Stimulated activated CD8-positive, alpha-beta memory T cell treated with anti-CD3 and anti-CD28 coated beads, Interleukin-15, amount 100 ng/mL, for 48 hours (primary cell): ENCODE measurements at places on chromosomes 13 and 19.
A peak's percentile ranks its signal among the peaks of the same experiment; 100 is the strongest.

DNA sequence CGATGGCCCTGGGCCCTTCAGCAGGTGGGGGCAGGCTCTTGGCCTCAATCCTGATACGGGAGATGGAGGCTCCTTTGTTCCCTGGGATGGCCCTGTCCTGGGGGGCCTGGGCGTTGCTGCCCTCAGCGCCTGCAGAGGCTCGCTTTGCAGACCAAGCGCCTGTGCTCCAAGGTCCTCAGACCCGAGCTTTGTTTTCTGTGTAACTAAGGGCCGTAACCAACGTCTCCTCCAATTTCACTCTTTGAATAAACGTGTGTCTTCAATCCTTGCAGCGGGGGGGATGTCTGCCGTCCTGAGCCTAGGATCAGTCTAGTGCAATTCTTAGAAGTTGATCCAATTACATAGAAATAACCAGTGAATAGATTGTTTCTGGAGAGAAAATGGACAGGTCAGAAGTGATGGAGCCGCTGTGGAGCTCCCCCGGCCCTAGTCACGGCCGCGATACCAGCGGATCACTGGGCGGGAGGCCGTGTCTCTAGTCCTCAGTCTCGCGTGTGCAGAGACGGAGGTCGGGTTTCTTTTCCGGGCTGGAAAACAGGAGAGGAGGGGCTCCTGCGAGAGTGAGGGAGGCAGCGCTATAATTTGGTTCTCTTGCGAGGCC, 5.3 kb downstream of the PTBP1 start:
- no peak for DNase-seq

DNA sequence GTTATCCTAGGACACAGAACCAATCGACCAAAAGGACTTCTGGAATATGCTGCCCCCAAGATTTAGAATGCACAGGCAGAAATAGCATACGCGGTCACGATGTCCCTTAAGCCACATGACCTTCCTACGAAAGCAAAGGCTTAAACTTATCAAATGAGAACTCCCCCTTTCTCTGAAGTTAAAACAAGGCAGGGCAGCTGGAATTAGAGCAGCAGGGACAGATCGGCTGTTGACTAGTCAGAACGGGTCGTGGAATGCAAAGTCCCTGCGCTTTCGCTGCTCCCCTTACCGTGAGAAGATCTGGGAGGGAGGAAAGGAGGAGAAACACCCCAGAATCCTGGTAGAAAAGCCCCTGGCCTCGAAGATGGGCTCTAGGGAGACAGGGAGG, 799 bp upstream of the USPL1 start:
- DNase-seq: peak; percentile 9

DNA sequence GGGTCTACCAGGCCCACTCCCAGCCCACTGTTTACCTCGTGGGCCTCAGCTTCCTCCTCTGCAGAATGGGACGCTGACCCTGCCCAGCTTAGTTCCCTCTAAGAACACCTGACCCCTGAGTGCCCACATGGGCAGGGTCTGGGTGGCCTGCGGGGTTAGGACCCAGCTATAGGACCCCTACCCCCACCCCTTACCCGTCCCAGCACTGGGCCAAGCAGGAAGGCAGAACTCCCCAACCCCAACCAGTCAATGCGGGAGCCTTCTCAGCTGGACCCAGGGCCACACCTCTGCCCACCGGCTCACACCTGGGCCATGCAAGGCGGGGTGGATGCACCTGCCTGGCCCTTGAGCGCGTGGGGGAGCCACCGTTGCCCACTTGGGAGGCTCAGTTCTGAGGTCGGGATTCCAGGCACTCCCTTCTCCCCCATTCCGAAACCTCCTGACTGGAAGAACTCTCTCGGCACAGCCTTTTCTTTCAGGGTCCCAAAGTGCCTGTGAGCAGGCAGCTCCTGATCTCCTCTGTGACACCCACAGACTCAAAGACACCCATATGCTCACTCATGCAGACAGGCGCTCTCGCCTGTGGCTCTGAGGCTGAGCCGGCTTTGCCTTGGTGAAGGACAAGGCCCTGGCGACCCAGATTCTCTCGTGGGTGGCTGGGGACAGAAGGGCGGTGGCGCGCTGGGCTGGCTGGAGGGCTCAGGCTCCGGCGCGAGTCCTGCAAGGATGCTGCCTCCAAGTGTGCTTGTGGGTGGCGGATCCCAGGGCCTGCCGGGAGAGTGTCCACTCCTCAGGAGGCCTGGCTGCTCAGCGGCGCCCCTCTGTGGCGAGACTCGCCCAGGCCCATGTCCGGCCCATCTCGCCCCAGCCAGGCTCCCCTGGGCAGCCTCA, 27.9 kb upstream of the PARP4 start:
- DNase-seq: no peak

GRCh38 chr13:41085961-41086585, 24.8 kb downstream of the WBP4 start:
- no peak for DNase-seq

DNA sequence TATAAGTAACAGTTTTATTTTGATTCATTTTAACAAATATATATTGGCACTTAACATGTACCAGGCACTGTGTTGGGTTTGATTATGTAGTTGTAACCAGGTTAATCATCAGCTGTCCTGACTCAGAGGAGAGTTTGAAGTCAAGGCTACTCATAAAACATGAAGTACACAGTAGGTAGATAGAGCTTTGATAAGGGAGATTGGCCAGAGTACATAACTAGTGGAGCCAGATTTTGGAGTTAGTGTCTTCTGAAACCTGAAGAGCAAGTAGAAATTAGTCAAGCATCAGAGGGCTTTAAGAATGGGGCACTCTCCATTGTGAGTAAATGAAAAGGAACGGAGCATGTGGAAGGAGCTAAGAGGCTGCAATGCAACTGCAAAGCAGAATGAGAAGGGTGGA, 333.9 kb downstream of the RFC3 start:
- DNase-seq: no peak

DNA sequence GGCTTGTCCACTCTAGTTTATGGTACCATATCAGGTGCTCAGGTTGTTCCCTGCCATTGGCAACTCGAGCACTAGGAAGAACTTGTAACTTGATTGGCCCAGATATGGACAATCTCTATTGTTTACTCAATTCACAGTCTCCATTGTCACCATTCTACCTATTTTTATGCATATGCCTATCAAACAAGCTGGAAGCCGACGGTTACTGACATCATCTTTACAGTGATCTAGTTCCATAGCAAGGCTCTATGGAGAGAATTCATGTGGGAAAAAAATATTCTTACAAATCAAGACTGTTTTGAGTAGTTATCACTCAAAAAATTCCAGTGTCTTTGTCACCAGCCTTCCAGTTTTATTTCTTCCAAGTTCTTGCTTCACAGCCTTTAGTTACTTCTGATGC, 1006.2 kb upstream of the PRR20A start:
- DNase-seq: no peak

DNA sequence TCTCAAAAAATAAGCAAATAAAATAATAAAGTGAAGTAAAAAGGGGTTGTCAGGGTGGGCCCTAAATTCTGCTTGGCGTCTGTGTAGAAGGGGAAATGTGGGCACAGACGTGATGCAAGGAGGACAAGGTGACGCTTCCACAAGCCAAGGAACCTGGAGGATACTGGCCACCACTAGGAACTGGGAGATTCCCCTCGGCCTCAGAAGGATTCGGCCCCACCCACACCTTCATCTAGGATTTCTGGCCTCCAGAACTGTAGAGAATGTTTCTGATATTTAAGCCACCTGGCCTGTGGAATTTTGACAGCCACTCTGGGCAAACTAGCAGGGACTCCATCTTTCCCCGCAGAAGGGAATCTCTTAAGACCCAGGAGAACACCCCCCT, 1.1 kb downstream of the PLEKHJ1 start:
- DNase-seq: no peak

DNA sequence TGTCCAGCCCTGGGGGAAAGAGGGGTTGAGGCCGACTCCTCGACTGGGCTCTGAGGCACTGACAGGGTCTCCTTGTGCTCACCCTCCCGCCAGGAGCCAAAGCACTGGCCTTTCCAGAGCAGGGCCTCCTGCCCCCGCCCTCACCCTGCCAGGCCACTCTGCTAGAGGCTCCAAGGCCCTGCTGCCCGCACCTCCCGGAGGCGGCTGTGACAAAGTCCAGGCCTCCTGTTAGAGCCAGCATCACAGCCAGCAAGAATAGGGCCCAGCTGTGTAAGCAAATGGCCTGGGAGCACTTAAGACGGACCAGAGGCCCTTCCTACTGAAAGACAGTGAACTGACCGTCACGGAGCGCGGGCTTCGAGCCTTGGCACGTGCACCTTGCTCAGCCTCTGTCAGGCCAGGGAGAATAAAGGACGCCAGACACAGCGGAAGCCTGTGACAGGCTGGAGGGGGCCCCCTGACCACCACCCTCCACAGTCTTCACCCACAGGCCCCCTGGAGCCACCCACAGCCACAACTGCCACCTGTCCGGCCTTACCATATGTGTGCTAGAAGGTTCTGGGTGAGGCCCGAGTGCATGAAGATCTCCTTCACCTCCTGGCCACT, 50.9 kb downstream of the EPS15L1 start:
- DNase-seq: no peak

- no peak for DNase-seq
These were observed 113.6 kb downstream of the HS6ST3 start for GRCh38 chr13:96203471-96203870.

DNA sequence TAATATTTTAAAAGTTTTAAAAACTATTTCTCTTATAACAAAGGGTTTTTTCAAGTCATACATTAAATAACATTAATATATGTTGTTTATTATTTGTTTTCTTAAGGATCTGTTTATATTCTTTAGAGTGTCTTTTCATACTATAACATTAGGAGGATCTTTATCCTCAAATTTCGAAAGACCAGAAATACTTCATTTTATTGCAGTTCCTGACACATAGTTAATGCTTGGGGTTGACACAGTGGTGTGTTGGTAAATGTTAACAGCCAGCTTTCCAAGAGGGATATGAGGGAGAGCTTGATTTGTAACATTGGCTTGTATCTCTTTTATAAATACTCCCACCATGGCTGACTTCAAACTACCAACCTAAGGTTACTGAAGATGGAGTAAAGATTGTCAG, 126.6 kb upstream of the KLF5 start:
- no peak for DNase-seq

GRCh38 chr19:38388349-38389100, at the start of gene SPRED3:
Gene SPRED3, plus strand, starts transcription at chr19:38388697. Its CDS starts 1,606 bp downstream, at chr19:38390303.
- DNase-seq: no peak

DNA sequence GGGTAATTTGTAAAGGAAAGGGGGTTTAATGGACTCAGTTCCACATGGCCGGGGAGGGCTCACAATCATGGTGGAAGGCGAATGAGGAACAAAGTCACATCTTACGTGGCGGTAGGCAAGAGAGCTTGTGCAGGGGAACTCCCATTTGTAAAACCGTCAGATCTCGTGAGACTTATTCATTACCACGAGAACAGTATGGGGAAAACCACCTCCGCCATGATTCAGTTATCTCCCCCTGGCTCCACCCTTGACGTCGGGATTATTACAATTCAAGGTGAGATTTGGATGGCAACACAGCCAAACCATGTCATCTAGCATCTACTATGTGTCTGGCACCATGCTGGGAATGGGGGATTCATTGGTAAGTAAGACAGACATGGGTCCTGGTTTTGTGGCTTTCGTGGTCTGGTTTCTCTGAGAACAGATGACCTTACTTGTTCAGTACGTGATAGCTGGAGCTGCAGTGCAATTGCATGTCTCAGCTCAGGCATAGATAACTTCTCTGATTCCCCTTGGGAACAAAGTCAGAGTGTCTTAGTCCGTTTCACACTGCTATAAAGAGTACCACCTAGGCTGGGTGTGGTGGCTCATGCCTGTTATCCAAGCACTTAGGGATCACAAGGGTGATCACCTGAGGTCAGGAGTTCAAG, 8.3 kb downstream of the ZNF554 start:
- no peak for DNase-seq

GRCh38 chr13:44106266-44107152, 226.8 kb downstream of the LACC1 start:
- no peak for DNase-seq

GRCh38 chr19:47707135-47707925, 5.9 kb upstream of the EHD2 start:
- DNase-seq: peak; percentile 72

DNA sequence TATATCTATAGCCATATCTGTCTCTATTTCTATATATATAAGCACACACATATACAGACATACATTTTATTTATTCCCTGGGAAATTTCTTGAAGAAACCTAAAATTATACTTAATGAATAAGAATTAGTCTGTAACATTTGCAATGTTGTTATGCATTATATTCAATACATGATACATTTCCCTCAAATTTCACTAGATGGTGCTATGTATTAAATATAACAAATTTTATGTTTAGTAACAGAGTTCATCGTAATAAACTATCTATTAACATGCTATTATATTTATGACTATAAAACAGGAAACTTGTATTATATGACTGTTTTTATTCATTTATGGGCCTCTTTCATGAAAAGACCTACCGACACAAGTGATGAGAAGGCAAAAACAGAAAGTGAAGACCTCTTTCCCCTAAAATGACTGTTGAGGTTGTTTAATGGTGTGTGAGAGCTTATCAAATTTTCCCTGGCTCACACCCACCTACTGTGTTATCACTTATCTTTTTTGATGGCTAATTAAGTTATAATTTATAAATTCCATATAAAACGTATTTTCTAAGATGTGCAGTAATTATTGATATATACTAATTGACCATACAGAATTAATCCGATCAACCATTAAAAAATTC, 881.9 kb downstream of the SLITRK6 start:
- DNase-seq: no peak

GRCh38 chr13:79405501-79405830, 589 bp downstream of the RBM26 start:
- no peak for DNase-seq

DNA sequence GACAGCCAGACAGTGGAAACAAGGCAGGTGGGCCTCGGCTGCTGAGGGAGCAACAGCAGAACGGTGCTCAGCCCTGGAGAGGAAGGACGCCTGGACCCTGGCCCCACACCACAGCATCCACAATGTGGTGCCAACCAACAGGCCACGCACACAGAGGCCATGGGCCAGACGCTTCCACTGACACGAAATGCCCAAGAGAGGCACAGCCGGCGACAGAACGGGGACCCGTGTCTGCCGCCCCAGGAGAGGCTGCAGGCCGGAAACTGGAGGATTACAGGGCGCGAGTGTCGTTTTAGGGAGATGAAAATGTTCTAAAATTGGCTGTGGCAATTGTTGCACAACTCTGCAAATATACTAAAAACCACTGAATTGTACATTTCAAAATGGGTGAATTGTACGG, 69.7 kb downstream of the RASA3 start:
- no peak for DNase-seq

DNA sequence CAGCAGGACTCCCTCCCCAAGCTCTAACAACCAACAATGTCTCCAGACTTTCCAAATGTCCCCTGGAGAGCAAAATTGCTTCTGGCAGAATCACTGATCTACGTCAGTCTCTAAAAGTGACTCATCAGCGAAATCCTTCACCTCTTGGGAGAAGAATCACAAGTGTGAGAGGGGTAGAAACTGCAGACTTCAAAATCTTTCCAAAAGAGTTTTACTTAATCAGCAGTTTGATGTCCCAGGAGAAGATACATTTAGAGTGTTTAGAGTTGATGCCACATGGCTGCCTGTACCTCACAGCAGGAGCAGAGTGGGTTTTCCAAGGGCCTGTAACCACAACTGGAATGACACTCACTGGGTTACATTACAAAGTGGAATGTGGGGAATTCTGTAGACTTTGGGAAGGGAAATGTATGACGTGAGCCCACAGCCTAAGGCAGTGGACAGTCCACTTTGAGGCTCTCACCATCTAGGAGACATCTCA, 6.2 kb upstream of the CEACAM5 start:
- DNase-seq: no peak
